Activated T-cell treated with anti-CD3 and anti-CD28 coated beads for 1 hour (primary cell): ENCODE measurements at places on chromosomes 6 and 20.

DNA sequence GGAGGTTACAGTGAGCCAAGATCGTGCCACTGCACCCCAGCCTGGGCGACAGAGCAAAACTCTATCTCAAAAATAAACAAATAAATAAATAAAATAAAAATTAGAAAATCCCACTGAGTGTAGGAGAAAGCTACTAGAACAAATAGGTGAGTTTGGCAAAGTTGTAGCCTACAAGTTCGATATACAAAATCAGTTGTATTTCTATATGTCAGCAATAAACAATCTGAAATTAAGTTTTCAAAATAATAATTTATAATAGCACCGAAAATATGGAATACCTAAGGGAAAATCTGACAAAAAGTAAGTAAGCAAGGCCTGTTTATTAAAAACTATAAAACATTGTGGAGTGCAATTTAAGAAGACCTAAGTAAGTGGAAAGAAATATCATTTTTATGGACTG is 5.1 kb upstream of the DEFB118 start:
- DNase-seq = no peak

- DNase-seq = no peak
These were observed 3.3 kb upstream of the TREML4 start for GRCh38 chr6:41224800-41225199.

- DNase-seq = no peak
These were observed 860.5 kb downstream of the DHX35 start for GRCh38 chr20:39822667-39823066.

GRCh38 chr6:158170656-158171081 is 2.5 kb downstream of the GTF2H5 start:
- no peak for DNase-seq

- DNase-seq = no peak
These were observed 224.8 kb upstream of the MAP3K7 start for GRCh38 chr6:90811596-90812226.

- DNase-seq = no peak
These were observed 268.0 kb upstream of the JARID2 start for GRCh38 chr6:14977747-14978382.

- DNase-seq = no peak
These were observed 39.2 kb upstream of the TXLNB start for GRCh38 chr6:139330826-139331500.

- DNase-seq = no peak
These were observed 16.6 kb downstream of the SLC2A12 start for GRCh38 chr6:134035823-134036296.

- DNase-seq = no peak
These were observed 63.7 kb downstream of the GPX5 start for GRCh38 chr6:28589234-28589956.

- DNase-seq = no peak
These were observed 315.5 kb downstream of the TENT5A start for GRCh38 chr6:81436990-81437389.

DNA sequence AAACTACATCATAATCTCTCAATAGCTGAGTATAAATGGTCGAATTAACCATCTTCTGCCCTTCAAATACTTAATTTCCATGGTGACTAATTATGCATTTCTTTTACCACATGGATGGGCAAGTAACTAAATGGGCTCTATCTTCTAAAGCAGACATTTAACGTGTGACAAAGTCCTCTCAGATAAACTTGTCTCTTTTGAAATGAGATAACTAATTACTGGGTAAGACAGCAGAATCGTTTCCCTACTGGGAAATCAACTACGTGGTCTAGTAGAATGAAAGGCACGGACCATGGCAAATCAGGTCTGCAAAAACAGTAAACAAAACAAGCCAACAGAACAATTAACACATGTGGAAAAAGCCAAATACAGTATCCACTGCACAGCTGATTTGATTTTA is 137.7 kb downstream of the BACH2 start:
- DNase-seq = no peak

GRCh38 chr6:38871741-38872568 is 156.8 kb downstream of the DNAH8 start:
- DNase-seq = peak; percentile 33

- DNase-seq = no peak
These were observed 7.1 kb downstream of the TMEM74B start for GRCh38 chr20:1177680-1178079.

GRCh38 chr6:36777801-36778200 is 61.4 kb downstream of the CPNE5 start:
- no peak for DNase-seq

DNA sequence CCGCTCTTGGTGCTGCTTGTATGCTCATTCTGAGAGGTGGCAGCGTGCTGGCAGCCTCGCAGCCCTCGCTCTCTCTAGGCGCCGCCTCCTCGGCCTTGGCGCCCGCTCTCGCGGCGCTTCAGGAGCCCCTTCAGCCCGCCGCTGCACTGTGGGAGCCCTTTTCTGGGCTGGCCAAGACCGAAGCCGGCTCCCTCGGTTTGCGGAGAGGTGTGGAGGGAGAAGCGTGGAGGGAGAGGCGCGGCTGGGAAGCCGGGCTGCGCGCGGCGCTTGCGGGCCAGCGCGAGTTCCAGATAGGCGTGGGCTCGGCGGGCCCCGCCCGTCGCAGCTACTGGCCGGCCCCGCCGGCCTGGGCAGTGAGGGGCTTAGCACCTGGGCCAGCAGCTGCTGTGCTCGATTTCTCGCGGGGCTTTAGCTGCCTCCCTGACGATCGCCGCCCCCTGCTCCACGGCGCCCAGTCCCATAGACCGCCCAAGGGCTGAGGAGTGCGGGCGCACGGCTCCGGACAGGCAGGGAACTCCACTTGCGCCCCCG is 19.5 kb upstream of the FAM8A1 start:
- DNase-seq = no peak

DNA sequence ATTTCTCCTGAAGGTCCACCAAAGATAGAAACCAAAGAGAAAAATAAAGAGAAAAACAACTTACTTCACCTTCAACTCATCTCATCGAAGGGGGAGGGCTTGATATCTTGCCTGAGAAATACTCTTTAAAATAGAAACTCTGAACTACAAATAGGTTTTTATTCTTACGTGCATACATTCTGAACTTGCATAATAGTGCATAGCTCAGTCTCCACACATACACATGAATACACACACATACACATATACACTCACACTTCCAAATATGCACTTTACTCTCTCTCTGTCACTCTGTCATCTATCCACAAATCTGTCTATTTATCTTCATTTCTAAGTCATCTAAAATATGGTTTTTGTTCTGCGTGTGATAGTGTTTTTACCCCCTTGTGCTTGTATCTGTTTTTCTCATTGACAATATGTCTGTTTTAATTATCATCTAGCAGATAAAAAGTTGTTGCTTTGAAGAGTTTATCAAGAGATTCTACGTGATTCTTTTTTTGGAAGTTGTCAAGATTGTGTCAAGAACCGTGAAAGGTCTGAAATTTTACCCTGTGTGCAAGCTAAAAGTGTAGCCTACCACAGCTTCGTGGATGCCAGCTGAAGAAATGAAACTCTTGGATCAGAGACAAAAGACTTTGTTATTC is 468.8 kb downstream of the EPM2A start:
- no peak for DNase-seq

DNA sequence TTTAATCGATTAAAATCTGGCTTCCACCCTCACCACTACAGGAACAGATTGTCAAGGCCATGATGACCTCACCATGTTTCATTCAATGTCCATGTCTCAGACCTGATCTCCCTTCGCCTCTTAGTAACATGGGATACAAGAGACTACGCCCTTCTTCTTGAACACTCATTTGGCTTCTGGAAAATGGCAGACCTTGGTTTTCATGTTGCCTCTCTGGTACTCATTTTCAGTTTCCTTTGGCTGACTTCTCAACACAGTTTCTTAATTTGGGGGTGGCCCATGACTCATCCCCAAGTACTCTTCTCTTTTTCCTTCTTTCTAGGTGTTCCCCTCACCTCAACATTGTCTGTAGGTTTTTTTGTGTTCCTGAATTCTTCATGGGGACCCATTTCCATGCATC is 22.7 kb downstream of the TMX4 start:
- DNase-seq = no peak

DNA sequence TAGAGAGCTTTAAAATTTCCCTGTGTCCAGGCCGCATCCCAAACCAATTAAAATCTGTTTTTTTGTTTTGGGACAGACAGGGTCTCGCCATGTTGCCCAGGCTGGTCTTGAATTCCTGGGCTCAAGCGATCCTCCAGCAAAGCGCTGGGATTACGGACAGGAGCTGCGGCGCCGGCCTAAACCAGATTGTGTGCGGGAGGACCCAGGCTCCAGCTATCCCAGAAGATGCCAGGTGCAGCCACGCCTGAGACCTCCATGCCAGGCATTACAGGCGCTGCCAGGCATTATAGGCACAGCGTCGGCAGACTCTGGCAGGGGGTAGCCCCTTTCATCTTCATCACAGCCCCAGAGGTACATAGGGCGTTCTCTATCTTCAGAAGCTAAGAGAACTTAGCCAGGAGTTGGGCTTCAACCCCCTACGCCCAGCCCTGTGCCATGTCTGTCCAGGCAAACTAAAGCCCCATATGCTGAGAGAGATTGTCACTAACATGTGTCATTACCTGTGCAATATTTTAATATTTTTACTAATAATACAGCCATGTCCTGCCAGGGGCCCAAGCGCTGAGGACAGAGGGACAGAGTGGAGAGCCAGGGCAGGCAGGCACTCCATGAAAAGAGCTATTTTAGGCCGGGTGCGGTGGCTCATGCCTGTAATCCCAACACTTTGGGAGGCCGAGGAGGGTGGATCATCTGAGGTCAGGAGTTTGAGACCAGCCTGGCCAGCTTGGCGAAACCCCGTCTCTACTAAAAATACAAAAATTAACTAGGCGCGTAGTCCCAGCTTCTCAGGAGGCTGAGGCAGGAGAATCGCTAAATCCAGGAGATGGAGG is 9.8 kb upstream of the GRM4 start:
- no peak for DNase-seq

GRCh38 chr6:41367700-41368099 is 32.3 kb downstream of the NCR2 start:
- DNase-seq = no peak

DNA sequence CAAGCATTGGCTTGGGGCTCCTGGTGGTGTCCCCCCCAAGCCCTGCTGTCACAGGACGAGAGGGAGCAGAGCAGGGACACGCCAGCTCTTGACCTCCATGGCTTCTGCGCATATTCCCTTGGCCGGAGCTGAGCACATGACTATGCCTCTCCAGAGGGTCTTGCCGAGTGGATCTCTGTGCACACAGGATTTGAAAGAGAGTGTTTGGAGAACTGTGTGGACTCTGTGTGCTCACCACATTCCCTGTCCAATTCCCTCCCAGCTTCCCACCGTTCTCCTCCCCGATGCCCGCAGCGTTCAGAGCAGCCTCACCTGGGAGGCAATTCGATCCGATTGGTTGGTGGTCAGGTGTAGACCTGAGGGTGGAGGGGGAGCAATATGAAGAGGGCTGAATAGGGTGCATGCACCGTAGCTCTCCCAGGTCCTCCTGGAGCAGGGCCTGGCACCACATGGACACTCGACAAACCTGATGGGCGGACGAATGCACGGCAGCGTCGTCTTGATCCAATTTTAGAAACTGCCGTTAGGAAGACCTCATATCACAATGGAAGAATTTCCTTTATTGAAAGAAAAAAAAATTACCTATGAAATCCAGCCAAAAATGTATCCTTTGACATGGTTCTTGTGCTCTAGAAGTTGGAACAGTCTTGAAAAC is 287.8 kb downstream of the CDH4 start:
- DNase-seq = no peak

DNA sequence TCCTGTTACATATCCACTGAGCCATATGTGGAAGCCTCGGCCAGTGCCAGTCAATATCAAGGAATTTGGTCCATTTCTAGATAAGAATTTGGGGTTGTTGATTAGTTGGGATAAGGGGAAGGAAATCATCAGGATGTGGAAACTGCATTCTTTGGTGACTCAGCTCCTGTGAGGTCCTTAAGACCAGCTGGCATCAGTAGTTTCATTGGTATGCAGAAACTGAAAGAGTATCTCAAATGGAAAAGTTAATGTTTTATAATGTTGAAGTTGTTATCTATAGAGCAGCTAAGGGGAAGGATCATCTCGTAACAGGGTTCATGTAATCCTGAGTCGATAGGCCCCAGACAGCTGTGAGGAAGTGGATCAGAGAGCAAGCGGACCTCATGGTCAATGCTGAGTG is 87.9 kb upstream of the PRND start:
- DNase-seq = no peak

DNA sequence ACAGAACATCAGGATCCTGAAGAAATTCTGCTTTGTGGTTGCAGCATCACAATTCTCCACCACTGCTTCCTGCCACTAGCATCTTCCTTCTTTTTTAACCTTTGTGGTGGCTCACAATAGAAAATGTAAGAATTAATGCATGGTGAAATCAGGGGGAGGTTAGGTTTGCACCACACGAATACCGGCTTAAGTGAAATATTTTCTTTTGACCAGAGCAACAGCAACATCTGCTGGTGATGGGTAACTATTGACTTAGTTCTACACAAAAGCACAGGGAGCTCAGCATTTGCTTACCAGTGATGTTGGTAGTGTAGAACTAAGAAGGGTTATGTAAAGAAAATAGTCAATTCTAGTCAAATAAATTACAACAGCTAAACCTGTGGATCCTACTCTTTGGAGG is 280.5 kb downstream of the SYNE1 start:
- DNase-seq = no peak

DNA sequence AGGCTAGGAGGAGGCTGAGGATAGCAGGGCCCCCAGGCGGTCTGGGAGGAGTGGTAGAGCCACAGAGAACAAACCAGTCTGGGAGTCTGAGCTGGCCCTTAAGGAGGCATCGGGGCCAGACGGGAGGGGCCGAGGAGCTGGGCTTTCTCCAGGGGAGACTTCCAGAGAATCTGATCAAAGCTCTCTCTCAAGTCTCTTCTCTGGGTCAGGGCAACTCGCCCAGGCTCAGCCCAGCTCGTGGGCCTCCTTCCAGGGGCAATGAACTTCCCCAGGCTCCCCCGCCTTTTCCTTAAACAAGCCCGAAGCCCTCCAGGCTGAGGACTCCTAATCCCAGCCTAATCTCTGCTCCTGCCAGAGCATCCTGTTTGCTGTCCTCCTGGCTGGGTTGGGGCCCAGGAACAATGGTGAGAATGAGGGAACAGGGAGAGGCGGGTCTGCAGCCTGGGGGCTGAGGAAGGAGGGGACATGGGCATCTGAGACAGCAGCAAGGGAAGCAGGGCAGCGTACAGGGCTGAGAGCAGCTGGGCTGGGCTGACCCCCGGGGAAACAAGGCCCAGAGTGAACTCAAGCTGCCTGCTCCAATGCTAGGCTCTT is 173.6 kb downstream of the ANKRD60 start:
- no peak for DNase-seq
